Stimulated activated CD8-positive, alpha-beta memory T cell treated with anti-CD3 and anti-CD28 coated beads, Interleukin-2, amount 100 ng/mL, for 1 hour (primary cell): ENCODE measurements at places on chromosomes 6 and 20.

DNA sequence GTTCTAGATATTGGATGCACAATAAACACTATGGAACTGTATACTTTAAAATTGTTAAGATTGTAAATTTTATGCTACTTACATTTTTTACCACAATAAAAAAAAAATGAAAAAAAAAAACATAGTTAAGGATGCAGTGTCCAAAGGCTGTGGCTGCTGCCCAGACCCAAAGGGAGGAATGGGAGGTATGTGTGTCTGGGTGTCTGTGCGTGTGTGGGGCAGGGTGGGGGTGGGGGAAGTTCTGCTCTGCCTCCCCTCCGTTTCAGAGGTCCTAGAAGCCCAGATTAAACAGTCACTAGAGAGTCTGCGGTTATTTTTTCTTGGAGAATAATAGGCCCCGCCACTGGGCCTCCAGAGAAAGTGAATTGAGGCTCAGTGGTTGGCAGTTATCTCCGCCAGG is 136.4 kb upstream of the ARMC2 start:
- no peak for DNase-seq

DNA sequence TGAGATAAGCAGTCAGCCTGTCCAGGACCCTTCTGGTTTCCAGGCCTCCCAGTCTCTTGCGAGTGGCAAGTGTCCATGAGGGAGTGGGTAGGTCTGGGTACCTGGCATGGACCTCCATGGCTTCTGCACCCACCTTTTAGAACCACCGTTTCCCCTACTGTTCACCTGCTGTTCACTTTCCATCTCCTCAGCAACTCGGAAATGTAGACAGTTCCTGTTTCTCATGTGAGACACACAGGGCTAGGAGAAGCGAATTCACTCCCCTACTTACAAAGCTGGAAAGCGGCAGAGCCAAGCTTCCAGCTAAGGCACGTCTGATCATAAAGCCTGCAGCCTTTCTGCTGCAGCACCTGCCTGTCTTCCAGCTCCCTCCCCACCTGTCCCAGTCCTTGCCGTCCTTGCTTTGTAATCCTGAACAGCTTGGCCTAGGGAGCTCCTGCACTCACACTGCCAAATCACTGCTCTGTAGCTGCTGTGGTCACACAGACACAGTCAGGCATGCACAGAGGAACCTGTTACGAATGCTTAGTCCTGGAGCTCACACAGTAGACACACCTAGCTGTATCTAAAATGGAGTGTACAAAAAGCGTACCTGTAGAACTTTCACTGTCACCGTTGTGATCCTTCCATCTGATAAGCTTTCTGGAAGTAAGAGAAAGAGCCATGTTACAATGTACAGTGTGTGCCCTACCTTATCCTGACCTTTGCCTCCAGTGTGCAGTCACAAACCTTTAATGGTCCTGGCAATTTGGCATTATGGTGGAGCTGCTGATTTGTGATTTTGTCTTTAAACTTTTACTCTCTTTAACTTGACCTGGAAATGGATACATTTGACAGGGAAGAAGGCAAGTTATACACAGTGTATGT is 294.1 kb downstream of the NRN1 start:
- no peak for DNase-seq

GRCh38 chr6:141212296-141212695 is 920.4 kb upstream of the GJE1 start:
- DNase-seq: no peak

DNA sequence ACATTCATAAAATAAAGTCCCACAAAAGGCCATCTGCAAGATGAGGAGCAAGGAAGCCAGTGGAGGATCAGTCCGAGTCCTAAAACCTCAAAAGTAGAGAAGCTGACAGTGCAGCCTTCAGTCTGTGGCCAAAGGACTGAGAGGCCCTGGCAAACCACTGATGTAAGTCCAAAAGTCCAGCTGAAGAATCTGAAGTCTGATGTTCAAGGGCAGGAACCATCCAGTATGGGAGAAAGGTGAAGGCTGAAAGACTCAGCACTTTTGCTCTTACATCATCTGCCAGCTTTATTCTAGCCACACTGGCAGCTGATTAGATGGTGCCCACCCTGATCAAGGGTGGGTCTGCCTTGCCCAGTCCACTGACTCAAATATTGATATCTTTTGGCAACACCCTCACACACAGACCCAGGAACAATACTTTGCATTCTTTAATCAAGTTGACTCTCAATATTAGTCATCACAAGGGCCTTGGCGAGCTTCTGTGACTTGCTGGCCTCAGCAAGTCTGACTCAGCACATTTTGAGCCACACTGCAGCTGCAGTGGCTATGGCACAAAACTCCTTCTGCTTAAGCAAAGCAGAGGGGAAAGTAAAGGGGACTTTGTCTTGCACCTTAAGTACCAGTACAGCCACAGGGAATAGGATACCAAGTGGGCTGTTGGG is 1370.3 kb upstream of the CITED2 start:
- DNase-seq: no peak

GRCh38 chr20:14691994-14692393 is 354.6 kb upstream of the FLRT3 start:
- no peak for DNase-seq

DNA sequence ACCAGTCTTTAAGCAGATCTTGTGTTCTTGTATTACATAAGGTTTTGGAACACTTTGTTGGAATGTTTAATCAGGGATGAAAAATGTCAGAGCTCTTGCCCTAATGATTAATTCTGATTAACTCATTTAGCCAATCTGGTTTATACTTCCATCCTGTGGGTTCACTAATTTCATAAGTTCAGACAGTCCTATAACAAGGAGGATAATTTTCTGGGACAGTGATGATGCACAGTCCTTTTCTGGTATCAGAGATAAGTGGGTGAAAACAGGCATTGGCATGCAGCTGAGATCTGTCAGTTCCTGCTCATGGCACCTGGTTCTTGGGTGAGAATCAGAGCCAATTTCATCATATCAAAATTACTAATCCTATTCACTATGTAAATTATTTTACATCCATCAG is 125.0 kb upstream of the LAMA2 start:
- DNase-seq: no peak

DNA sequence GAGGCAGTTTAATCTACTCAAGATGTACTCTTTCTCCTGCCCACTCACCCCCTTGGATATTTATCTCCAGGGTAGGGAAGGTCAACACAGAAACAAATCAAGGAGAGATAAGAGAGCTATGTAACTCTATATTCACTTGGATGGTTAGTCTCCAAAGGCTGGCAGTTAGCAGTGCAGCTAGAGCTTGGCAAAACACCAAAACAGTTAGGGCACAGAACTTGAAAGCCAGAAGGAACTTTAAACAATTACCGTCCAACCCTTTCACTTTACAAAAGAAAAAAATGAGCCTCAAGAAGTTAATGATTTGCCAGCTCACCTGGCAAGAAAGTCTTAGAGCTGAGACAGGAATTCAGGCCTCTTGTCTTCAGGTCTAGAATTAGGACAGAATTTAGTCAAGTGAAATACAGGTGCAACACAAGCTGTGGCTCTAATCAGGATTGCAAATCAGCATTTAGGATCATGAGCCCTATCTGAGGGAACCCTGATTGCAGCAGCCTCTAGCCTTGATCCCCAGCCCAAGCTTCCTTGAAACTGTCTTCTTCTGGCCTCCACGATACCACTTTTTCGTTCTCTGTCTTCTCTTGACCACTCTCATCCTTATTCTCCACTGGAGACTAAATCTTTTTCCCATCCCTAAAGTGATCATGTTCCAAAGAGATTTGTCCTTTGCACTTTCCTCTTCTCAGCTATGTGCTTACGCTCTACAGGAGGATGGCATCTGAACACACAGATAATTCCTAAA is 14.9 kb downstream of the NEDD9 start:
- no peak for DNase-seq

GRCh38 chr6:150739711-150740349 is 125.7 kb upstream of the MTHFD1L start:
- DNase-seq: no peak

GRCh38 chr20:63664861-63665594 is 6.9 kb downstream of the RTEL1 start:
- no peak for DNase-seq
